ENCODE measurements at places on chromosomes 11 and 22. TPM values are rescaled to one million over a fixed set of nuclear protein-coding genes. Genes with fewer than 3 reads are reported as not detected.

The CYTH4 gene
- 6.5 TPM for total RNA-seq

The APOBEC3F gene
- total RNA-seq, result 2.7 TPM

- no peak for DNase-seq
Measured at GRCh38 chr11:73384531-73384871, 8.3 kb downstream of the RELT start.

DNA sequence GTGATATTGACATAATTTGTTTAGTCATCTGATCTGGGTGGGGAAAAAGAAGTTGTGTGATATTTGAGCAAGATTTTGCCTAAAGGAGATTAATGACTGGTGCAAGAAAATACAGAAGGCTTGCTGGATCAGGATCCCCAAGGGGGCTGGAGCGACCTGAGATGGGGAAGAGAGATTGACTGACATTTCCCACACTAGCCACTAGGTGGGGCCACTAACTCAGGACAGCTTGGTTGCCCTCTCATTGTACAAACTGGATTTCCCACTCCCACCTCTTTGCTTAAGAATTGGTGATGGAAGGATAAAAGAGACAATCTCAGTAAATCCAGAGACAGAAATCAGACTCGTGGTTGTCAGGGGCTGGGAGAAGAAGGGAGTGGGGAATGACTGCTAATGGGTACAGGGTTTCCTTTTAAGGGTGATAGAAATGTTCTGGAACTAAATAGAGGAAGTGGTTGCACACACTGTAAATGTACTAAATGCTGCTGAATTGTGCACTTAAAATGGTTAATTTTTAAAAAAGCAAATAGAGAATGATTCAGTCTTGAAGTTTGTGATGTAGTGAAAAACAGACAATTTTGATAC is 50.7 kb downstream of the CTTN start:
- no peak for DNase-seq

DNA sequence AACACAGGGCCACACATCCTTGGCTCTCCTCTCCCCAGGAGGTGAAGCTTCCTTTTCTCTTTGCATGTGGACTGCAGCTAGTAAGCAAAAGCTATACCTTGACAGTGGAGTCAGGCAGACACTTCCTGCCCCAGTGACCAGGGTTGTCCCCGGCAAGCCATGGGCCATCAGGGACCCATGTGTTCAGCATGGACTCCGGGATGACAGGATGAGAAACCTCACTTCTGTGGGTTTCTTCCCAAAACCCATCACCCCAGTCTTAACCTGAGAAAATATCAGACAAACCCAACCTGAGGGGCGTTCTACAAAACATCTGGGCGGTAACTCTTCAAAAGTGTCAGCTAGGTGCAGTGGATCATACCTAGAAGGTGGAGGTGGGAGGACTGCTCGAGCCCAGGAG is 40.2 kb downstream of the GNB1L start:
- no peak for DNase-seq

GRCh38 chr22:33832558-33833151 is 87.6 kb downstream of the LARGE1 start:
- peak; percentile 60 for DNase-seq

DNA sequence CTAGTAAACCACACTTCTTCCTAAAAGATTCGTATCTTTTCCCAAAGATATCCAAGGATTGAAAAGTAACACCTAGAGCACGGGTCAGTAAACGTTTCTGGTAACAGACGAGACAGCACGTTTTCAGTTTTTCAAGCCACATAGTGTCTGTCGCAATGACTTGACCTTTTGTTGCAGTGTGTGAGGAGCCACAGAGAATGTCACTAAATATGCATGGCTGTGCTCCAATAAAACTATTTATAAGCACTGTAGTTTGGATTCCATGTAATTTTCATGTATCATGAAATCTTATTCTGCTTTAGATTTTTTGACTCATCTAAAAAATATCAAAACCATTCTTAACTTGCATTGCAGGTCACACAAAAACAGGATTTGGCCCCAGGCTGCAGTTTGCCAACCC is 18.3 kb upstream of the MICAL3 start:
- no peak for DNase-seq

GRCh38 chr11:127925475-127925874 is 661.9 kb downstream of the ETS1 start:
- no peak for DNase-seq

GRCh38 chr11:22828373-22828772 is 1.2 kb downstream of the SVIP start:
- DNase-seq, result no peak

GRCh38 chr22:46905415-46905814 is 143.0 kb downstream of the TBC1D22A start:
- DNase-seq, result no peak

GRCh38 chr11:125221461-125221860 is 56.9 kb downstream of the PKNOX2 start:
- no peak for DNase-seq

GRCh38 chr11:18780329-18780728 is 11.3 kb downstream of the PTPN5 start:
- no peak for DNase-seq

DNA sequence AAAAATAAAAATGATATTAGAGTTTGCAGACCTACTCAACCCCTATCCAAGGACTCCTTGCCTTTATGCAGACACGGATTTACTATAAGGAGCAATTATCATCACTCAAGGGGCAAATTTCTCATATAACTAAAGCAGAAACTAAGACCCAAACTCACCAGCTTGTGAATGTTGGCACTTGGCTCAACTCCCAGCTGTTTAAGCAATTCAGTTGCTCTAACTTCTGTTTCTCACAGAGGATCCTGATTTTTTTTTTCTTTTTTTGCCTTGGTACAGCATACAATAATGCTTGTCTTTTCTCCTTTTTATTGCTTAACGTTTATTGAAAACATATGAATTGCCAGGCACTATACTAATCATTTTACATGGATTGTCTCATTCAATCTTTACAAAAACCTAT is 9.6 kb upstream of the CBLIF start:
- DNase-seq, result no peak

Measured in muscle of leg (tissue), 16 donors.